ENCODE measurements at places on chromosomes 1 and 21. TPM values are rescaled to one million over a fixed set of nuclear protein-coding genes. Genes with fewer than 3 reads are reported as not detected.

DNA sequence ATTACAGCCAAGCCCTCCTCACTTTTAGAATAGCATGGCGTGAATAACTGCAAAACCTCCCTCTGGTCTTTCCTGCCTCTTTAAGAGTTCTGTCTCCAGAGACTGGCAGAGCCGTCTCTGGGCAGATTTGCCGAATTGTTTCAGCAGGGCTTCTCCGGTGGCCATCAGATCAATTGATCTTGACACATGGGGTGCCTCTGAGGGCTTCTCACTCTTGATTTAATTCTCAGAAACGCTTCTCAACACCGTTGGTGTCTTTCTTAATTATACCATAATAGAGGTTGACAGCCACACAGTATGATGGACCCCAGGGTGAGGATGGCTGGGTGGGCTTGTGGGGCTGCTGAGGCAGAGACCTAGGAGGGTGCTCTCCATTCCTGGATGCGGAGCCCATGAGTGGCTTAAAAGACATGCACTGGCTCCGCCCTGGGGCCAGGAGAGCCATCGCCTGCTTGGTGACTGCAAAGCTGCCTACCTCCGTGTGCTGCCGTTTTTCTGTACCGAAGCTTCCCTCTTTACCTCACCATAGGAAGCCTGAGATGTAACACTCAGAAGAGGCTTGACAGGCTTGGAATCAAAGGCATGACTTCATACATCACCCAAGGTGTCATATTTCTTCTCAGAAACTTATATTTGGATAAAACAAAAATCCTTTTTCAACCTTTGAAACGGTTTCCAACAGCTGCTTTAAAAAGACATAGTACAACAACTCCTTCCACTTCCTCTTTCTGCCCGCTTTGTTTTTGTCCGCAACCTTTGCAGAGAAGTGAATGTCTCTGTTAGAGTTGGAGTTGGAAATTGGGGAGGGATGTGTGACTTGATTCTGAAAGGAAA is 82.9 kb downstream of the GALNT2 start:
- no peak for DNase-seq
- H3K27ac ChIP-seq, result peak overlapping the region; percentile 31
- H3K4me3 ChIP-seq, result no peak overlapping the region
- no peaks in the 10 kb centered on the region for H3K27me3 ChIP-seq

GRCh38 chr1:5969168-5969567 is 23.1 kb downstream of the NPHP4 start:
- no peak overlapping the region for H3K27ac ChIP-seq
- peaks cover 18% of the 10 kb centered on the region for H3K36me3 ChIP-seq
- H3K4me1 ChIP-seq, result peaks cover 2% of the 10 kb centered on the region
- no peak for DNase-seq
- no peaks in the 10 kb centered on the region for H3K27me3 ChIP-seq

- peaks cover 11% of the 10 kb centered on the region for H3K36me3 ChIP-seq
- peaks cover 7% of the 10 kb centered on the region for H3K4me1 ChIP-seq
- no peak overlapping the region for H3K27ac ChIP-seq
Observed at GRCh38 chr21:29166853-29167252, 36.4 kb downstream of the MAP3K7CL start.

DNA sequence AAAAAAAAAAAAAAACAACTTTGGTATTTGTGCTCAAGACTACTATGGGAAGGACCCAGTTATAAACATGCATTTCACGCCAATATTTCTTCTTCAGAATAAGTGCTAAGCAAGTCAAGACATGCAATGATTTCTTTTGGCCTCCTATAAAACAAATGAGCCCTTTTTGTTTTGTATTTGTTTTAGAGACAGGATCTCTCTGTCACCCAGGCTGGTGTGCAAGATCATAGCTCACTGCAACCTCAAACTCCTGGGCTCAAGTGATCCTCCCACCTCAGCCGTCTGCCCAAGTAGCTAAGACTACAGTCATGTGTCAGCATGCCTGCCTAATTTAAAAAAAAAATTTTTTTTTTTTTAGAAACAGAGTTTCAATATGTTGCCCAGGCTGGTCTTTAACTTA is 348.7 kb downstream of the PCP4 start:
- no peak overlapping the region for H3K27ac ChIP-seq
- no peak overlapping the region for H3K4me3 ChIP-seq
- no peak for DNase-seq
- no peaks in the 10 kb centered on the region for H3K36me3 ChIP-seq
- H3K27me3 ChIP-seq, result peaks cover 8% of the 10 kb centered on the region

GRCh38 chr21:39705849-39706248 is 39.1 kb upstream of the IGSF5 start:
- no peak overlapping the region for H3K4me3 ChIP-seq
- no peak overlapping the region for H3K27ac ChIP-seq
- DNase-seq, result no peak
- H3K27me3 ChIP-seq, result peaks cover 20% of the 10 kb centered on the region
- H3K4me1 ChIP-seq, result no peaks in the 10 kb centered on the region

- H3K4me3 ChIP-seq, result peak overlapping the region; percentile 56
- no peak for DNase-seq
- no peaks in the 10 kb centered on the region for H3K27me3 ChIP-seq
- peaks cover 17% of the 10 kb centered on the region for H3K4me1 ChIP-seq
Observed at GRCh38 chr1:27569088-27569460, 34.9 kb downstream of the AHDC1 start.

- H3K4me3 ChIP-seq, result no peak overlapping the region
- peaks cover 45% of the 10 kb centered on the region for H3K4me1 ChIP-seq
- no peak for DNase-seq
- H3K36me3 ChIP-seq, result peaks cover 3% of the 10 kb centered on the region
- no peak overlapping the region for H3K27ac ChIP-seq
Observed at GRCh38 chr1:54335755-54336108, 70.5 kb downstream of the SSBP3 start.

DNA sequence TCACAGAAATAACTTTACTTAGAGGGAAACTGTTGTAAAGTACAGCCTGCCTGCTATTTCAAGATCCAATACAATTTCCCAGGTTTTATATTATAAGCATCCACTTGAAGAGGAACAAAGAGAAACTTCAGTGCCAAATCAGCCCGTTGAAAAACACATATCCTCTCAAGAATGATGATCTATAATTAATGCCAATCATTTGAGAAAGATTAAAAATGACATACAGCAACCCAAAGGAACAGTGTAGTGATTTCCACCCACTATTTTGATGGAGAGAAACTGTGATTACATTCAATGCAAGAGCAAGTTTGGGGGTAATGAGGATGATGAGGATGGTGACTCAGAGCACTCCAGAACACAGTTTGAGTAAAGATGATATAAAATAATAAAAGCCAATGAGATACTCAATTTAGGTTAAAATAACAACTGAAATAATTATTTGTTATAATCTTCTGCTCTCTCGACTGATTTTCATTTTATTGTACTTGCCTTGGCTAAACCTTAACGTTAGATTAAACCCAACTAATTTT is 715.5 kb downstream of the NCAM2 start:
- H3K27ac ChIP-seq, result no peak overlapping the region
- no peak overlapping the region for H3K4me3 ChIP-seq
- H3K36me3 ChIP-seq, result no peaks in the 10 kb centered on the region
- no peak for DNase-seq
- H3K4me1 ChIP-seq, result no peaks in the 10 kb centered on the region

- no peak overlapping the region for H3K27ac ChIP-seq
- H3K27me3 ChIP-seq, result no peaks in the 10 kb centered on the region
- H3K4me3 ChIP-seq, result no peak overlapping the region
Observed at GRCh38 chr1:43296207-43296606, 4.6 kb upstream of the TIE1 start.

GRCh38 chr1:161115132-161115711 is 2.6 kb downstream of the PFDN2 start:
- peaks cover 67% of the 10 kb centered on the region for H3K4me1 ChIP-seq
- peak overlapping the region; percentile 90 for H3K27ac ChIP-seq
- peaks cover 52% of the 10 kb centered on the region for H3K36me3 ChIP-seq
- peak overlapping the region; percentile 93 for H3K4me3 ChIP-seq

DNA sequence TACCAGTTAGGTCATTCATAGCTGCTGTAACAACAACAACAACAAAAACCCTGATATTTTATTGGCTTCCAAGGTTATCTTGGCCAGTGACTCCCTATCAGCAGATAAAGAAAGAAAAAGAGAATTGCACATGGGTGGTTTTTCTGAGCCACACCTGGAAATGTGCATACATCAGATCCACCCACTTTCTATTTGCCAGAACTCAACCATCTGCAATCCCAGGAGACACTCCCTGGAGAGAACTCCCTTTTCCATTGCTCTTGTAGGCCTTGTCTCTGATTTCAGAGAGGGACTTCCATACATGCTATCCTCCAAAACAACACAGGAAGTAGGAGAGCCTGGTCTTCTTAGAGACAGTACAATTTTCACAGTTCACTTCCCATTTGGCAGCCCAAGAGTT is 74.9 kb upstream of the ZC3H11B start:
- DNase-seq, result no peak
- H3K36me3 ChIP-seq, result no peaks in the 10 kb centered on the region
- H3K4me1 ChIP-seq, result no peaks in the 10 kb centered on the region
- H3K27ac ChIP-seq, result no peak overlapping the region

DNA sequence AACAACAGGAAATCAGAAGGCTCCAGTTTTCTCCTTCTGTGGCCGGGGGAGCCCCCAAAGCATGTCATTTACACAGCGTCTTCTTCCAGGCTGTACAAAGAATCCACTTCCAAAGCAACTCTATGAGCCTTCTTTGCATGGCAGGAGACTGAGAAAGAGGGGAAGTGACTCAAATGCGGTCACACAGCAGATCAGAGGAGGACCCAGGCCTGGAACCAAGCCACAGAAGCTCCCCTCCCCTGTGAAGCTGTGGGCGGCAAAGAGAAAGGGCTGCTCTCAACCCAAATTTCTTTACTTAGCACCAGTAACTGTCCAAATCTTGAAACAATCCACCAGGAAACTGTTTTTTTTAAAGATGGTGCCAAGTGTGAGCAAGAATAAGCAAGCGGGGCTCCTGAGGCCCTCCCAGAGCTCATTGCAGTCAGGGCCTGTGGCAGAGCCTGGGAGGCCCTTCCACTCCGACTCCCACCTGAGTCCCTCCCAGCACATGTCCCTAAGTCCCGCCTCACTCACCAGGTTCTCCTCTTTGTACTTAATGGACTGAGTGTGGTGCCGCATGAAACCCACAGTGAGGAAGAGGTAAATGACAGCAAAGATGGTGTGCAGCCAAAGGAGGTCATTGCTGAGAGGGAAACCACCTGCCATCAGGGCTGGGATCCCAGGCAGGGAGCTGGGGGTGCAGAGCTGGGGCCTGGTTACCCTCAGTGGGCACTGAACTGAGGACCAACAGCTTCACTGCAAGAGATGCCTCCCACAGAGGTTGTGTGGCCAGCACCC is 15.9 kb downstream of the TMEM63A start:
- peak overlapping the region; percentile 40 for H3K4me3 ChIP-seq
- H3K27me3 ChIP-seq, result no peaks in the 10 kb centered on the region
- peak overlapping the region; percentile 83 for H3K27ac ChIP-seq
- peak; percentile 78 for DNase-seq
- peaks cover 40% of the 10 kb centered on the region for H3K4me1 ChIP-seq

- no peaks in the 10 kb centered on the region for H3K4me1 ChIP-seq
- no peaks in the 10 kb centered on the region for H3K36me3 ChIP-seq
- no peak overlapping the region for H3K27ac ChIP-seq
- H3K27me3 ChIP-seq, result no peaks in the 10 kb centered on the region
Observed at GRCh38 chr1:240497908-240498307, 114.0 kb downstream of the GREM2 start.

C8A gene
- not detected for total RNA-seq

ESRRG gene
- total RNA-seq, result not detected

GBP1 gene
- 141 TPM for total RNA-seq

SPRR2F gene
- total RNA-seq, result not detected

Data from activated naive CD8-positive, alpha-beta T cell treated with anti-CD3 and anti-CD28 coated beads for 36 hours (primary cell).